ENCODE measurements at places on chromosomes 3 and 15.

DNA sequence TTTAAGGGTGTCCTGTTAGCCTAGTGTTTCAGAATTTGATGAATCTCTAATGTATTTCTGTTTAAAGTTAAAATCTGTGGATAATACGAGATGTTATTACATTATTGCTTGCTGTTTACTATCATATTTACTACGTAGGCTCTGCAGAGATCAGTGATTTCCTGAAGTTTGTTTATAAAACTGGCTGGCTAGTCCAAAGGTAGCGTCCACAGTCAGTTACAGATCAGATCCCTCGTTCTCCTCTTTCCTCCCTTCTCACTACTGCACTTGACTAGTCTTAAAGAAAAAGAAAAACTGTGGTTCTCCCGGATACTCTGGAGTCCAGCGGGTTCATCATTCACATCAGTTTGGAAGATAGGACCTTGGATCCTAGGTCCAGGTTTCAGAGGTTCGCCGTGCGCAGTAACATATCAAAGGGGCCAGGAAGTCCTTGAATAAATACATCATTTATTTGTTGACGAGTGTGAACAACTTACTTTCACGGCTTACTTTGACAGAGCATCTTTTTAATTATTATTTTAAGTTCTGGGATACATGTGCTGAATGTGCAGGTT is 35.9 kb downstream of the ASB7 start:
- DNase-seq: no peak

DNA sequence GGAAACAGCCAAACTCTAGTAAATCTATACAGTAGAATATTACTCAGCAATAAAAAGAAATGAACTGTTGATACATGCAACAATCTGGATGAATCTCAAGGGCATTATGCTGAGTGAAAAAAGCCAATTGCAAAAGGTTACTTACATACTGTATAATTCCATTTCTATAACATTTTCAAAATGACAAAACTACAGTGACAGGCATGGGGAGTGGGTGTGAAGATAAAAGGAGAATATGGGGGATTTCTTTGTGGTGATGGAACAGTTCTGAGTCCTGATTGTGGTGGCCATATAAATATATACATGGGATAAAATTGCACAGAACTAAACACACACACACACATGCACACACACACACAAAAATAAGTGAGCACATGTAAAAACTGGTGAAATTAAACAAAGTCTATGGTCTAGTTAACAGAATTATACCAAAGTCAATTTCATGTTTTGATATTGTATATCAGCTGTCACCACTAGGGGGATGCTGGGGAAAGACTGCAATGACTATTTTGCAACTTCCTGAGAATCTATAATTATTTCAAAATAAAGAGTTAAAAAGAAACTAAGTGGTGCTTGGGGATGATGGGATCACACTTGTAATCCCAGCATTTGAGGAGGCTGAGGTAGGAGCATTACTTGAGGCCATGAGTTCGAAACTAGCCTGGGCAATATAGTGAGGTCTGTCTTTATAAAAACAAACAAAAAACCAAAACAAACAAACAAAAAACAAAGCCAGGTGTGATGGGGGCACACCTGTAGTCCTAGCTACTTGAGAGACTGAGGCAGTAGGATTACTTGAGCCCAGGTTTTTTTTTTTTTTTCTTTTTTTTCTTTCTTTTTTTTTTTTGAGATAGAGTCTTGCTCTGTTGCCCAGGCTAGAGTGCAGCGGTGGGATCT is 66.0 kb downstream of the SPTSSB start:
- no peak for DNase-seq

DNA sequence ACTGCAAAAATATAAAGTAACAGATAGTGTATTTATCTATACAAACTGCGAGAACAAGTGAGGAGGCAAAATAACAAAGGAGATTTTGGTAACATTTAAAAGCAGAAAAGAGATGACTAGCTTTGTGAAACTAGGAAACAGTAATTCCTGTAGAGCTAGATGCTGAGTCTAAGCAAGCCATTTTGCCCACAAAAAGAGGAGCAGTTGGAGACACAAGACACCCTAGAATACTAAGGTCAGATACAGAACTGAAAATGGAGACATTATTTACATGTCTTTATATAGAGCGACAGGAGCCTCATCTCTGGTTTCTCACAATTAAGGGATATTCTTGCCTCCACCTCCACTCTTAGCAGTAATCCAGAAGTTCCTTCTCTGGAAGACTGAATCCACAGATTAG is 732.4 kb upstream of the GBE1 start:
- no peak for DNase-seq

DNA sequence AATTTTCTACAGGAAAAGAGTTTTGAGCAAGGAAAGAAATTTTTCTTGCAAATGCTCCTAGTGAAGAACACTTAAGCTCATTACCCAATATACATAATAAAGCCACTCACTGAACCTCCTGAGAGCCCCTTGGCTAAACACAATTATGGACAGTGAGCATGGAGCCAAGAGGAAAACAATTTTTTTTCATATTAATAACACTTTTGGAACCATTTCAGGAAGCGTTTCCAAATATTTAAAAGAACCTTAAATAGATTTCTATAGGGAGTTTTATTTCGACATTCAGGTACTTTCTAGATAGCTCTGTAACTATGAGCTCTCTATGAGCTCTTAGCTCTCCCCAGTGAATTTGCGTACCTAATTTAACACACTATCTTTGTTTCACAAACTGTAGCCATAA is 581.1 kb downstream of the ZNF385D start:
- no peak for DNase-seq

DNA sequence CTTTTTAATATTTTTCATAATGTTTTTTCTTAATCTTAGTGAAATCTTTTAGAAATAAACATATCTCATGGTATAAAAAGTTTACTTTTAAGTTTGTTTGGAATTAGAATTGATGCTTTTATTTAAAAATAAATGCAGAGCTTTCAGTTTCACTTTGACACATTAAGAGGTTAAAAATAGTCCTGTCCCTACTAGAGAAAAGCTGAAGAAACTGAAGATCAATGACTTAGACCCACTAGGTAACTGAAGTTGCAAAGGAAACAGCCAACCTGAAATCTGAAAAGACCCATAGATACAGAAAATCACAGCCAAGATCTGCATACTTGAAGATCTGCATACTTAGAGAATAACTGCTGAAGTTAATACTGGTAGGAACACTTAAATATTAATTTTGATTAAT is 237.6 kb downstream of the RAP2B start:
- DNase-seq: no peak
